CD4-positive, alpha-beta T cell treated with Interferon gamma for 1 hour (primary cell): ENCODE measurements at places on chromosomes 2 and 18.

GRCh38 chr2:47029737-47030524 is 114.3 kb upstream of the MCFD2 start:
- no peak for DNase-seq

DNA sequence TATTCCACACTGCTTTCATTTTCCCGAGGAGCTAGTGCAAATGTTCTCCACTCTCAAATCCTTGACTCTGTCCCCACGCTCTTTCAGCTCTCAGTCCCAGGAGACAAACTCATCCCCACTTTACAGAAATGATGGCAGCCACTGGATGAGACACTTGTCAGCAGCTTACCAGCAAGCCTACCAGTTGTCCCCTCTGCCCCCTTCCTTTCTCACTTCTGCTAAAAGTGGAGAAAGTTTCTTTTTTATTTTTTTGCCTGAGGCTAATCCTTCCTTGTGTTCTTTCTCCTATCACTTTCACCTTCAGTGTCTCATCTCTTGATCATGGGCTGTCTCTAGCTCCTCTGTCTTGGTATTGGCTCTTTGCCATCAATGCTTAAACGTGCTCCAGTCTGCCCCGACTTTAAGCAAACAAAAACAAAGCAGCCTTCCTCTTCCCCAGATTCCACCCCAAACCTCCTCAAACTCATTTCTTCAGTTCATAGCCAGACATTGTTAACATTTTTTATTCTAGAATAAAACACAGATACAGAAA is 64.5 kb downstream of the TTC32 start:
- DNase-seq: no peak

DNA sequence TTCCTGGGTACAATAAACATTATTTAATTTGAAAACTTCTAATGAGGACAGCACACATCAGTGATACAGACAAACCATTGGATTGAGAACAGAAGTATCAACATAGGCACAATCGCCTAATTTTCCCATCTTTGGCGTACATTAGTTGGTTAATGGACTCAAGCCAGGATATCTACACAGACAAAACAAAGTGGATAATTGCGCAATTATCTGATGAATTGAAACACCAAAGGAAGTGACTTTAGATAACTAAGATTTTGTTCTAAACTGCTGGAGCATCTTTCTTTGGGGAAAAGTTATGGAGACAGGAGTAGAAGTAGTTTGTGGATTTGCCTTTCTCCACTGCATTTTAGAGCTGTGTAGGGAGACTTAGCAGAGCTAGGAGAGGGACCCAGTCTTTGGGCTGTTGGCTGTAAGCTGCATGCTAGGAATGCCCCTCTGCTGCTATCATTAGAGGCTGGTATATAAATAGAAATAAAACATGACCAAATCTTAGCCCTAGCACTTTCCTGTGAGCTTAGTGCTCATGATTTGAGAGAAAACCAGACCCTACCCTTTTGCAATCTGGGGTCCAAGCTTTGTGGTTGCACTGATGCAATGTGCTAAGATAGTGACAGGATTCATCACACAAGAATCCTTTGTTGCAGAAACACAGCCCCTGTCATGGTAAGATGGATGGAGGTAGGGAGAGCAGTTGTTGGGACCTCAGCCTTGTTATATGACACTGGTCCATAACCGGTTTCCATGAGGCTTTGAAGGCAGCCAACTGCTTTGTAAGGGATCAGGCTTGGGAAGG is 264.5 kb upstream of the PIK3C3 start:
- DNase-seq: no peak

GRCh38 chr2:100894796-100895156 is 74.8 kb downstream of the NPAS2 start:
- no peak for DNase-seq

- no peak for DNase-seq
Observed at GRCh38 chr18:12598181-12598930, 59.6 kb downstream of the SPIRE1 start.

DNA sequence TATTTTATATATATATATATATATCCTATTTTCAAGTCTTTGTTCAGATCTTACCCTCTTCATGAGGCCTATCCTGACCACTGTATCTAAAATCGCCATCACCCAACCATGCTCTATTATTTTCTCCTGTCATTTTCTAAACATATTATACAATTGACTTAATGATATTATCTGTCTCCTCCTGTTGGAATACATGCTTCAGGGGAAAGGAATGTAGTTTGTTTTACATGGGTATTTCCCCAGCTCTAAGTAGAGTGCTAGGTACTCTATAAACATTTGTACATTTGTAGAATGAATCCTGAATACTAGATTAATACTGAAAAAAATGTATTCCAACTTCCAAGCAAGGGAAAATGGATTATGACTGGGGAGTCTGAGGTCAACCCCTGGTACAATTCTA is 26.2 kb downstream of the TTC21B start:
- no peak for DNase-seq
